ENCODE measurements at places on chromosomes 2 and 18.

DNA sequence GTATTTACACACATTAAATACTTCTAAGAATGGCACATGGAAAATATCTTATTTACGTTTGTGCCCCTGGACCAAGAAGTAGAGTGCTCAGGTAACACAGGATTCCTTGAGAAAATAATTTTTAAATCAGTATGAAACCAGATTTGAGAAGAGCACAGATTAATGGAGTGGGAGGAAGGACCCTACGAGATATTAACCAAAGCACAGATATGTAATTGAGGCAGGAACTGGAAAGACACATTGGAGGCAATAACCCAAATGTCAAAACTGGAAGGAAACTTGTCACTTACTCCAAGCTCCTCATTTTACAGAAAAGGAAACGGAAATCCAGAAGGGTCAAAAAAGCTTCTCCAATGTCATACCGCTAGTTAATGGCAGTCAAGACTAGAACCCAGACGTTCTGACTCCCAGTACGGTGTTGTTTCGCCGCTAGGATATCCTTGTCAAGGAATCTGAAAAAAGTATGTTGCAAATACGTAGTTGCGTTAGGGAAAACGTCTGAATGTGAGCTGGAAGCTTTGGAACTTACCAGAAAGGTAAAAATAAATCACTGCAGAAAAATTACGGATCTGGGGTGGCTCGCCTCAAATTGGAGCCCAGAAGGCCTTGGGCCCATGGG, 634 bp downstream of the MTIF2 start:
- no peak for DNase-seq

- no peak for DNase-seq
Measured at GRCh38 chr18:59202258-59202820, 17.6 kb upstream of the GRP start.

DNA sequence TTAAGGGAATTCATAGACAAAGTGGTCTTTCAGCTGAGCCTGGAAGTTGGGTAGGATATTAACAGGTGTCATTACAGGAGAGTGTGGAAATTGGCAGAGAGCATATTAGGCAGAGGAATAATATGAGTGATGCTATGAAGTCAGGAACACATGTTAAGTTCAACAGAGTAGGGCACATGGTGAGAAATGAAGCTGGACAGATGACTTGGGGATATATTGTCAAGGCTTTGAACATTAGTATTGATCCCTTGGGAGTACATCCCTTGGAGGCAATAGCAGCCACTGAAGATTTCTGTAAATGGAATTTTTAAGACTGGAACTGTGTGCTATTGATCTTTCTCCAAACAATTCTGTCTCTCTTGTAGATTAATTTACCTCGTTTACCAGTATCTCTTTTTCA, 170.7 kb downstream of the SCG2 start:
- no peak for DNase-seq

DNA sequence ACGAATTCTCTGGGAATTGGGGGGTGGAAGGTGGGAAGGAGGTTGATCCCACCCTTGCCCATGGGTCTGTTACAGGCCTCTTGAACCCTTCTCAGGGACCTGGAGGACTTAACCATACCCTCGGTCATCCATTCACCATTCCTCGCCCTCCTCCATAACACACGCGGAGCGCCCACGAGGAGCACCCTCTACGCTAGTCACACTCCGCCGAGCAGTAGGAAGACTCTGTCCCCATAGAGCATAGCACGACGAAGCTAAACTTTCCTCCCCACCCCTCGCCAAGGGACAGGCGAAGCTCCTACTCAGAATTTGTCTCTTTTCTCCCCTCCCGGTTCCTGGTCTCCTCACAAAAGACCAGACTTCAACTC, 611 bp upstream of the ITSN2 start:
- DNase-seq: no peak

GRCh38 chr2:99430614-99431291, 59.1 kb downstream of the REV1 start:
- no peak for DNase-seq
